Glomerular endothelial cell (primary cell): ENCODE measurements at places on chromosomes 5 and 9.

- DNase-seq = no peak
These were observed 810.3 kb upstream of the ACO1 start for GRCh38 chr9:31574006-31574765.

- no peak for DNase-seq
These were observed 567.4 kb downstream of the CCDC171 start for GRCh38 chr9:16120231-16120641.

- no peak for DNase-seq
These were observed 159.5 kb upstream of the IL12B start for GRCh38 chr5:159489779-159490178.

DNA sequence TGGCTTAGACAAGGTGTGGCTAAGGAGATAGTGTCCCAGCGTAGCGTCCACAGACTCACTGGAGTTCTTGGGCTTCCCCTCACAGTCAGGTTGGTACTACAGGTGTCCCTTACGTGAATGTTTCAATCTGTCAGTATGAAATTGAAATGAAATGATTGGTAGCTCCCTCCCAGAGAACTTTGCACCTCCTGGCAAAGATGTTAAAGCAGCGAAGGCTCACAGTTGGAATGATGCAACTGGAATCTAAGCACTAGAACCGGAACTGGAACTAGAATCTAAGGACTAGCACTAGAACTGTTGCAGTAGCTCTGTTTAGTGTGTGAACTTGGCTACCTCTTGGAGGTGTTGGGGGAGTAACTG lies 1.1 kb downstream of the SLC31A1 start:
- no peak for DNase-seq

DNA sequence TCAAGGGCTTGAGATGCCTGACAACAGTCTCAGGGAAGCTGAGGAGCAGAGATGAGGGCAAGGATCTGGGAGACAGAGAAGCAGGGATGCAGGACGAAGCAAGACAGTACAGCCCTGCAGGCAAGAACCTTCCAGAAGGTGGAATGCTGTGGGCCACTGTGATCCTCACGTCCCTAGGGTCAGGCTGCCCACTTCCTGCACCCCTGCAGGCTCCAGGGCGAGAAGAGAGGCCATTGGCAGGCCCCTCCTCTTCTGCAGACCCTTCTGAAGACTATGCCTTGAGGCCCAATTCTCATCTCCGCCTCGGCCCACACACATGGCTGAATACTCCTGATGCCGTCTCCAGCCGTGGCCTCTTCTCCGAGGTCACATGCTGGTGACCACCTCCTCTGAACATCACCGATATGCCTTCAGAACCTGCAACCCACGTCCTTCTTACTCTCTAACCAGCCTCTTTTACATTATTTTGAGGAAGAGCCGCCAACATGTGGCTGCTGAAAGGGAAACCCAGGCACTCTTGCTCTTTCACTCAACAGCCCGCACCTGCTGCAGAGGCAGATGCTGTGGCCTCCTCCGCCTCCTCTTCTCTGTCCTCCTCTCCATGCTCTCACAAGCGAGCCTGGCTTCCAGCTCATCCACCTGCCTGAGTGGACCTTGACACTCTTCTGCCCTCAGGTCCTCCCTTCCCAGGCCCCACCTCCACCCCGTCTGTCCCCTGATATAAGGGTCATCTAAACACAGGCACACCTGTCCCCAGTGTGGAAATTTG lies 181.5 kb downstream of the IRX2 start:
- DNase-seq = no peak

DNA sequence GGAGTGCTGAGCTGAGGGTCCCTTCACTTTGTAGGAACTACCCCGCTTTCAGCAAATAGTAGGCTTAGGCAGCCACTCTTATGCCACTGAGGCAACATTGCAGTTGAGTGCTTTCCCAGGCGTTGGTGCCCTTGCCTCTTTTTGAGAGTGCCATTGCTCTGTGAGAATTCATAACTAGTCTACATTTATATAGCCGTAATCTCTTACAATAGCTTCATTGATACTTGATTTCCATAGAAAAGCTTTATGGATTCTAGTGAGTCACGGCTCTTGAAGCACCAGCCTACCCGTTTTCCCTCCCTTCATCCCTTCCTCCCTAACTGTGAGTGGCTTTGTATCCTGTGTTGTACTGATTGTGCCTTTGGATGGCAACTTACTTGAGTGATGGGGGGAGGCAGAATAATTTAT lies 283.9 kb downstream of the AOPEP start:
- DNase-seq = no peak

- no peak for DNase-seq
These were observed 49.5 kb upstream of the SARDH start for GRCh38 chr9:133787754-133788025.

DNA sequence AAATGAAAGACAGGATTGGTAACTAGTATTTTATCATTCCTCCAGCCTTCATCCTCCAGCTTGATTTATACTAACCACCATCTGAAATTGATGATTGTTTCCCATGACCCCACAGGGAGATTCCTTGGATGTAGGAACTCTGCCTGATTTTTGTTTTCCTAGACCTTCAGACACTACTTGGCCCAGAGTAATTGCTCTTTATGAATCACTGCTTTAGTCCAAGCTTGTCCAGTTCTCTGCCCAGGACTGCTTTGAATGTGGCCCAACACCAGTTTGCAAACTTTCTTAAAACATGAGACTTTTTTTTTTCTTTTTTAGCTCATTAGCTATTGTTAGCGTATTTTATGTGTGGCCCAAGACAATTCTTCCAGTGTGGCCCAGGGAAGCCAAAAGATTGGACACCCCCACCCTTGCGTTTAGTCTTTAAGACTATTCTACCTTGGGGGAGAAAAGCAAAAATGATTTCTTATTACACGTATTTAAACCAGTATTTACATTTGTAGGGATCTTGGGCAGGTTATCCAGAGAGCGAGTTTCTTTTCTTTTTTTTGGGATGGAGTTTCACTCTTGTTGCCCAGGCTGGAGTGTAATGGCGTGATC lies 18.4 kb downstream of the BASP1 start:
- no peak for DNase-seq

- no peak for DNase-seq
These were observed 350.5 kb downstream of the SLIT3 start for GRCh38 chr5:168950241-168950951.

DNA sequence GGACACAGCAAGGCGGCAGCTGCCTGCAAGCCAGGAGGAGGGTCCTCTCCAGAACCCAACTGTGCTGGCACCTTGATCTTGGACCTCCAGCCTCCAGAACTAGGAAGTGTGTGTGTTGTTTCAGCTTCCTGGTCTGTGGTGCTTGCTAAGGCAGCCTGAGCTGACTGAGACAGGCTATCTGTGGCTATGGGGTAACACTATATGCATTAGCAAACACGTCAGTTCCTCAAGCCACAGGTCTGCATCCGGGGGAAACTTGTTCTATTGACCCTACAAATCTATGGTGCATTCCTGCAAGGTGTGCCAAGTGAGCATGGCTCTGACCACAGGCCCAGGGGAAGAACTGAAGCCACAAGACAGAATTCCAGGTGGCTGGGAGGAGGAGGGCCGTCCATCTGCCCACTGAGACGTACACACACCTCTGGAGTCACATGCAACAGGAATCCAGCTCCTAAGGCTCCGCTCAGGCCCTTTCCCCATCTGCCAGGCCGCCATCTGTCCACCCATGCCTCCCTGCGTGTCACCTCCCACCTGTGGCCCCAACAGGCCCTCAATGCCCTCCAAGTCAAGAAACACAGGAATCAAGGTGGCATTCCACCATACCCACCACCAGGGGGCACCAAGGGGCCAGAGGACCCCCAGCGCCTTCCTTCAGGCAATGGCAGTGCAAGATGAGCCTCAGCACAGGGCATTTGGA lies 174.9 kb downstream of the ROR2 start:
- DNase-seq = no peak

DNA sequence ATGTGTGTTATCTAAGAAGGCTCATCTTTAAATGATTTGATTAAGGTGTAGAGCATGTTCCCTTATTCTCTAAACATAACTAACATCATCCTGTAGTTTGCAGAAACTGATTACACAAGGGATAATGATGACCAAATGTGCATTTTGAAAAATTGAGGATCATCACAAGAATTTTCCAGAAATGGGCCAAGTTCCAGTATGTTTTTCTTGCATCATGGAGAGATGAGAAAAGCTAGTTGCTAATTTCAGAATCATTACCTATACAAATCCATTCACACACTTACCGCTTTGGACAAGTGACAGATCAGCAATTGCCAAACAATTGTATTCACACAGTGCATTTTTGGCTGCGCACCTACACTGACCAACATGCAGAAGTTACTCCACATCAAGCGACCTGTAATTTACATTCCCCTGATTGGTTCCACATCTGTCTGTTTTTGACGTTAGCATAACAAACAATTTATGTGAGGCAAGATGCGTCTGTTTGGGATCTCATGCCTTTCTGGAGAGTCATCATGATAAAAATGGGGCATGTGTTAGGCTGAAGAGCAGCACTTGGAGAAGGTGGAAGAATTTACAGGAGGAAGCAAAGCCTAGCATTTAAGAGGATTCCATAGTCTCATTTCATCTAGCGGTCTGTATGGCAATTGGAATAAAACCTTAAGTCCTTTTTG lies 2.8 kb upstream of the BNC2 start:
- DNase-seq = no peak
